ENCODE measurements at places on chromosomes 4 and X.
A peak's percentile ranks its signal among the peaks of the same experiment; 100 is the strongest.

GRCh38 chr4:41874398-41874797 is 60.8 kb upstream of the TMEM33 start:
- no peak for DNase-seq

DNA sequence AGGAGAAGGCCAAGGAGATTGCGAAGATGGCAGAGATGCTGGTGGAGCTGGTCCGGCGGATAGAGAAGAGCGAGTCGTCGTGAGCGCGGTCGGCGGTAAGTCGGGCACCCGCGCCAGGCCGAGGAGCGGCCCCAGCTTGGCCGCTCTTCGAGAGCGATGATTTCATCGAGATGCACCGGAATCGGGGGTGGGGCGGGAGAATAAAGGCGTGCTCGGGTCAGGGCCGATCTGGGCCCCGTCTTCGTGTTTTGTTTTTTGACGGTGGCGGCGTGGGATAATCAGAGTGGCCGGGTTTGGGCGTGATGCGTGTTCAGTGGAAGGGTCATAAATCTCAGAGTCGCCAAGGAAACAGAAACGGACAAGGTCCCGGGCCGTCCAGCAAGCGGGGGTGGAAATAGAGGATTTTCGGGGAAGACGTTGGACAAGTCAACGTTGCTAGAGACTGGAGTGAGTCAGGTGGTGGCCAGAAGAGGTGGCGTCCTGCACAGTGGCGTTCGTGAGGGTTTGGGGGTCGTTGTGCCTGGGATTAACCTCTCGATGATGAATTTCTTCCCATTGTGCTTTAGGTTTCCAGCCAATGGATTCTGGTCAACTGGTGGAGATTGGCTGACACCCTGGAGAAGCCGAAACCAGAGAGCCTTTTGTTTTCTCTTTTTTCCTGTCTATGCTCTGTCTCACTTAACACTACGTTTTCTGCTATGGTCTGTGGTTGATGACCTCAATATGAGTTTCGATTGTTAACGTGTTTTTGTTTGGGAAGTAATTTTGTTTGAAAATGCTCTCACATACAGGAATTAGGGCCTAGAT is 882 bp downstream of the MRFAP1 start:
- peak; percentile 47 for DNase-seq

DNA sequence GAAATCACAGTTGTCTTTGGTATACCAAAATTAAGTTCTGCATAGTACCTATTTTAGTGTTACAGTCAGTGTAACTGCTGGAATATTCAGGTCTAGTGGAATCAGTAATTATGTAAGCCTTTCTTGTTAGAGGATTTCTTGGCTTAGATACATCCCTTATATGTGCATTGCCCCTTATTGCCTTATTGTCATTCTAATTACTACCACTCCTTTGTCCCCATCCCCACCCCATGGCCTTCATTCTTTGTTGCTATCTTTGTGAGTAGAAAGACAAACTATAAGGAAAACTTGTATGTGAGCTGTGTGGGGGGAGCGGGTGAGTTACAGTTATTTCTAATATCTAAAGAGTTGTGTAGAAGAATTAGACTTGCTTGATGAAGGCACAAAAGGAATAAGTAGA is 36.9 kb upstream of the RPA4 start:
- DNase-seq, result no peak

DNA sequence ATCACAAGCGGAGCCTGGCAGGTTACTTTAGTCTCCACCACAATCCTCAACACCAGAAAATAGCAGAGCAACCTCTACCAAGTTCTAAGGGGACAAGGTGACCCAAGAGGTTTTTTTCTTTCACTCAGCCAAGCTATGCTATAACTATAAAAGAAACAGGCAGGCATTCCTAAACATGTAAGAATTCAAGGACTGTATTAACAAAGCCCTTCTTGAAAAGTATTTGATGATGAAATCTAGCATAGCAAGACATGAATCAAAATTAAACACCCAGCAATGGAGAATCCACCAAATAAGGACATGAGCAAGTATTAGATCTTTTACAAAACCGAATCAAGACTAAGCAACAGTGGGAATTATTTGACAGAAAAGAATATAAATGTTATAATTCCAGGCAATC is 25.7 kb upstream of the C1QTNF7 start:
- DNase-seq, result no peak

- DNase-seq, result no peak
These were observed 187.8 kb upstream of the MBNL3 start for GRCh38 chrX:132676561-132677186.

DNA sequence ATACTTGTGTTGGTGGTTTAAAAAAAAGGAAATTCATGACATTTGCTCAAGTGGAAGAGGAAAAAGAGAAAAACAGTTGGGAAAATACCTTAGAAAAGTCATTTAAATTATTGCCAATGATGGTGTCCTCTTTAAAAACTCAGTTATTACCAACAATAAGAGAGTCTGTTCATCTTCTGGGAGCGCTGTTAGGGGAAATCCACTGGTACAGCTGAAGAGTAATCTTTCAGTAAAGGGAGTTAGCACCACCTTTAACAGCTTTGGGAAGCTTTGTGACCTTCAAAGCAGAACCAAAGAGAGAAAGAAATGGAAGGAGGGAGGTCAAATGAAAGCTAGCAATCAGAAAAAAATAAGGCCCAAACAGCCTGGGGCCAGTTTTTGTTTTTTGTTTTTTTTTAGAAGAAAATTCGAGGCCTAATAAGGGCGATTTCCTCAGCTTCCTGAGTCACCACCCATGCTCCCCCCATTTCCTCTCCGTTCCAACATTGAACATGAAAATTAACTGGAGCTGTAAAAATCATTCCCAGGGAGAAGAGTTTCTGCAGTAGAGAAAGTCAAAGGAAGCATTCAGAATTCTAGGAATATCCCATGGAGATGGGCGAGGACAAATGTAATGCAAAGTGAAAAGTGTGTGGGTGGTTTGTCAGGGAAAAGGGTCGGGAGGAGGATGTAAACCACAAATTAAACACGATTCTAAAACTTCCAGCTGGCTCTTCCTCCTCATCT is 115.1 kb downstream of the SH3KBP1 start:
- no peak for DNase-seq

DNA sequence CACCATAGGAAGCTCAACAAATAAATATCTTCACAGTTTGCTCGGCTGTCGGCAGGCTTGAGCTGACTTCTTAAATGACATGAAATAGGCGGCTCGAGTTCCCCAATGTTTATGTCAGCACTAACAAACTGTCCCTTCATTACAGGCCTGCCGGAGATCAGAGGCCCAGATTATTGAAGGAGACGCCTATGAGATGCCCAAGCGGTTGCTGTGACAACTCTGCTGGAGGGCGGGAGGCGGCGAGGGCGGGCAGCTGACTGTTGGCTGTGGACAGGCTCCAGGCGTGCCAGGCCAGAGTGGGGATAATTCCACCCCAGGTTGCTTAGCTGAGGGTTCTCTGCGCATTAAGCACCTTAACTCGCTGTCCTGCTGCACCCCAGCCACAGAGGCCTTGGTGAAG is 39.2 kb upstream of the MSX1 start:
- no peak for DNase-seq

DNA sequence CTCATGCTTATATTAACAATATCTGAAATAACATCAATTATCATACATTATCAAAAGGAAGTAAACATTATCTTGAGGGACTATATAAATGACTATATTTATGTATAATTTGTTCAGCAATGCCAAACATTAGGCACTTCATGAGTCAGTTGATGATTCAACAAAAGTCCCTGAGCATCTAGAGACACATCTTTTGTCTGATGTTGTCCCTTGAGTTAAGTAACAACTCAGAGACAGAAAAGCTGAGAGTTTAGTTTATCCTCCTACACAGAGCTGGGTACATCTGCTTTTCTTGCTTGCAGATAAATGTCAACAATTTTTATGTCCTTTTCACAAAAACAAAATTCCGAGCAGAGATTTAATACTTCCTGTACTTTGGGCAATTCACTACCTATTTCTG is 311.1 kb downstream of the INPP4B start:
- DNase-seq, result peak; percentile 6

DNA sequence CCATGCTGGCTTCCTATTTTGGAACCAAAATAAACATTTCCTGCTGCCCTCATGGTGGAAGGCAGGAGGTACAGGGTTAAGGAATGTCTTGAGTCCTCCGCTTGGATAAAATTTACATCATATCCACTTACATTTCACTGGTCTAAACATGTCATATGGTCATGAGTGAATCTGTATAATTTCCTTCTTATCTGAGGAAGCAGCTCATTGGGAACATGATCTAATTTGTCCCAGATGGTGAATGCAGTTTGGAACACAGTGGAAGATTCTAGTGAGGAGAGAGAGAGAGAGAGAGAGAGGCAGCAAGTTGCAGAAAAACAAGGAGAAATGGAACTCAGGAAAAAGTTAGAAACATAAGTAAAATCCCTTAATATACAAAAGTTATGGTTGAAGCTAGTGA is 46.8 kb downstream of the MXRA5 start:
- DNase-seq, result no peak

DNA sequence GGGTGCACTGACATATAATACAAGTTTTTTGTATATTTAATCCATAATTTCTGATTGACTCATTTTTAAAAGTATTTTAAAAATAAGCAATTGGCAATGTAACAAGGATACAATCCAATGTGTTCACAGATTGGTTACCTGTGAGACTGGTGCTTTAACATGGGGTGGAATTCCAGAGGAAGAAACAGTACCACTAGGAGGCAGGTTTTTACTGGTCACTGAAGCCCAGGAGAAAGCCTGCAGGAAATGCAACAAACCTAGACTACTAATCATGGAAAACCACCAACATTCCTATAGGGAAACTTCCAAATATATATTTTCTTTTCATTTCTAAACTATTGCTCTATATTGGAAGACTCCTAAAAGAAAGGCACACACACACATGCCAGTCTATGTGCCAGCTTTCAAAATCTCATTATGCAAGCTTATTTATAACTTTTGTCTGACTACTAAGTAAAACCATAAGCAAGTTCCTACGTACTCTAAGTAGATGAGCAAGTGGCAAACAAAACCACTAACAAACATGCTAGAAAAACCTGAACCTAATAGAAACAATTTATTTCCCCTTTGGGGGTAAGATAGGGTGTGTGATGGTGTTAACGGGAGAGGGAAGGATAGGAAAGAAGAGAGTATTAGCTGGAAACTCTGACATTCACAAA is 19.2 kb downstream of the G3BP2 start:
- DNase-seq, result no peak

GRCh38 chrX:153310901-153311300 is 10.7 kb downstream of the PNMA6F start:
- DNase-seq, result no peak

DNA sequence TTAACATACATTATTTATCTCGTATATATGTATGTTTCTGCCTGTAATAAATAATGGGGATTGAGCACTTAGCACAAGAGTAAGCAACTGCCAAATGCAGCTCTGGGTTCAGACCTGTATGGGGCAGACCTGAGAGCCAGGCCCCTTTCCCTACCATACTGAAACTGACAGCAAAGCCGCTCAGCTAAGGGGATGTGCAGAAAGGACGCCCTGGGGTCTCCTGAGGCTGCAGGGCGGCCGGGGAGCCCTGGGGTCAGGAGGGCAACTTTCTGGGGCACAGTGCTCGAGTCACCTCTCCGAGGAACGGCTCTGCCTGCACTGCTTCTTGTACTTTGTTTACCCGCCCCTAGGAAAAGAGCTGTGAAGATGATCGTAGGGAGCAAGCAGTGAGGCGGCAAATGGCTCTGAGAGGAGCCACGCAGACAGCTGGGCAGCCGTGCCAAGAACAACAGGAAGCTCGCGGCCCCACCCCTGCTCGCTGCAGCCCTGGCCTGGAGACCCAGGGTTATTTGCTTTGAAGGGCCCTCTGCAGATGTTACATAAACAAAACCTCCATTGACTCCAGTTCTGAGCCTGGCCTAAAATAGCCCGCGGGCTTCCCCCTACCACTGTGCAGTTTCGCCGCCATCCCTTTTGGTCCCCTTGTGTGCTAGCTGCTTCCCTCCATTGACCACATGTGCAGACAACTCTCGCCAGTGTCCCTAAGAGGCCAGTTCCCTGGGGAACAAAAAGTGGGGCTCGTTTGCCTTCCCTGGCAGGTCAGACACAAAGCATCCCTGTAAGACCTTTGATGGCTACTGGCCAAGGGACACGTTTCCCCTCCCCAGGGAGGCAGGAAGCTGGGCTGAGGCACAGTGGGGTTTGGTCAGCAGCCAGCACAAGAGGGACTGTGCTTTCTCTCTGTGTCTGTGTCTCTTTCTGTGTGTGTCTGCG is 111.3 kb upstream of the LNX1 start:
- peak; percentile 91 for DNase-seq

Measured in NCI-H1417 (cell line).